ENCODE measurements at places on chromosomes 6 and 20. TPM values are rescaled to one million over a fixed set of nuclear protein-coding genes. Genes with fewer than 3 reads are reported as not detected.

SEL1L2 gene
- not detected for total RNA-seq

RNF146 gene
- 44.1 TPM for total RNA-seq

DACT2 gene
- total RNA-seq, result not detected

SLC4A11 gene
- total RNA-seq, result 1.2 TPM

FOXS1 gene
- total RNA-seq, result 1.1 TPM

EGFL8 gene
- 1.4 TPM for total RNA-seq

OR2B2 gene
- total RNA-seq, result not detected

SAMD3 gene
- total RNA-seq, result 24.1 TPM

MEI4 gene
- total RNA-seq, result not detected

POM121L2 gene
- total RNA-seq, result not detected

LSM14B gene
- 39.2 TPM for total RNA-seq

Data from smooth muscle cell of the umbilical artery (primary cell).